RPMI7951 (cell line): ENCODE measurements at places on chromosomes 5 and 9.

DNA sequence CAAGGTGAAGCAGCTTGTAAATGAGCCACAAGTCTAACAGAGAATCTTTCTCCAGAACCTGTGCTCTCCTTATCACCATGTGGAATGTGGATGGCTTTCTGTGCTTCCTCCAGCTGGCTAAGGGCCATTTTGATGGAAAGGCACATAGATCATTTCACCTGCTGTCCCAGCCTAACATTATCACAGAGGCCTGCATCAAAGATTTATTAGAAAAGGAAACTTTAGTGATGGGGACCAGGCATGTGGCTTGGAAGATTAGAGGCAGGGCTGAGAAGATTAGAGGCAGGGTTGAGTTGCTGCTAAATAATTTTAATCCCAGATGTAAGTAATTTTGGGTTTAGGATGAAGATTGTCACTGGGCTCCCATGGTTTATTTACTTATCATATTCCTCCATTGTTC, 6.3 kb downstream of the SPEF2 start:
- no peak for DNase-seq

DNA sequence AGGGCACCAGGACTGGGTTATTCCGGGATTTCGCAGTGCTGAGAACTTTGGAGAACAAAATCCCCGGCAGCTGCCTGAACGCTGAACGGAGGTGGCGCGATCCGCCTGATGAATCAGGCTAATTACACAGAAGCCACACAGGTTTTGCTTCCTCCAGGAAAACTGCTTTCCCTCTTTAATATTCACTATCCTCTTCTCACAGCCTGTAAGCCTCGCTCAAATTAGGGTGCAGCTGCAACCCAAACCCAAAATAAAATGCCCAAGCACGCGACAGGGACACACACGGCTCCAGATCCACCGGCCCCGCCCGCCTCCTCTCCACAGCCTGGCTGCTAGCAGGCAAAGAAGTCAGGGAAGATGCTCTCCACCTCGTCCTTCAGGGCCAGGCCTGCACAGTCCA, 6.0 kb downstream of the SOHLH1 start:
- no peak for DNase-seq

- DNase-seq, result no peak
Measured at GRCh38 chr9:127905004-127905728, 5.8 kb upstream of the ST6GALNAC6 start.

DNA sequence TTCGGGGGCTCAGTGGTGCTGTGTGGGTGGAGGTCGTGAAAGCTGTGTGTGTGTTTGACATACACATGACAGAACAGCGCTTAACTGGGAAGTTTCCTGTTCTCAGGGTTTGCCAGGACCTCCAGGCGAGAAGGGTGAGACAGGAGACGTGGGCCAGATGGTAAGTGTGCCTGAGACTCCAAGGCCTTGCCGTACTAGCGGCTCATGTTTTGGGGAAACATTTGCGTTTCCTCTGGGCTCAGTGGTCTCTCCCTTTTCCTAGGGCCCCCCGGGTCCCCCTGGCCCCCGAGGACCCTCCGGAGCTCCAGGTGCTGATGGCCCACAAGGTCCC, 68.3 kb upstream of the FCN2 start:
- no peak for DNase-seq

DNA sequence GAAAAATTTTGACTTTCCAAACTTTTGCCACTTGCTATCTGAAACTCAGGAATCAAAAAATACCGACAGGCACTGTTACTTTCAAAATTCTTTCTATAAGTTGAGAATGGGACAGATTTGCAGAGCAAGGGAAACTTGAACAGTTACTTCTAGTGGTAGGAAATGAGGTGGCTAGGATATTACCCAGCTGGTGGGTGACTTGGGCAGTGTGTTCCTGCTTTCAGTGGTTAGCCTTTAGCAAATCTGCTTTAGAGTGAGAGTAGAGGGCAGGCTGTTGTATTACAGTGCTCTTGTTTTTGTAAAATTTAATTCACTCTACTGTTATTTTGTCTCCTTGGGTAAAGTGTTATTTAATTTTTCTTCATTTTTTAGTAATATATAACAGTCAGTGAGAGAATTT, 40.2 kb upstream of the ROPN1L start:
- DNase-seq, result no peak

- DNase-seq, result no peak
Measured at GRCh38 chr5:64685866-64686265, 4.4 kb upstream of the SHISAL2B start.

DNA sequence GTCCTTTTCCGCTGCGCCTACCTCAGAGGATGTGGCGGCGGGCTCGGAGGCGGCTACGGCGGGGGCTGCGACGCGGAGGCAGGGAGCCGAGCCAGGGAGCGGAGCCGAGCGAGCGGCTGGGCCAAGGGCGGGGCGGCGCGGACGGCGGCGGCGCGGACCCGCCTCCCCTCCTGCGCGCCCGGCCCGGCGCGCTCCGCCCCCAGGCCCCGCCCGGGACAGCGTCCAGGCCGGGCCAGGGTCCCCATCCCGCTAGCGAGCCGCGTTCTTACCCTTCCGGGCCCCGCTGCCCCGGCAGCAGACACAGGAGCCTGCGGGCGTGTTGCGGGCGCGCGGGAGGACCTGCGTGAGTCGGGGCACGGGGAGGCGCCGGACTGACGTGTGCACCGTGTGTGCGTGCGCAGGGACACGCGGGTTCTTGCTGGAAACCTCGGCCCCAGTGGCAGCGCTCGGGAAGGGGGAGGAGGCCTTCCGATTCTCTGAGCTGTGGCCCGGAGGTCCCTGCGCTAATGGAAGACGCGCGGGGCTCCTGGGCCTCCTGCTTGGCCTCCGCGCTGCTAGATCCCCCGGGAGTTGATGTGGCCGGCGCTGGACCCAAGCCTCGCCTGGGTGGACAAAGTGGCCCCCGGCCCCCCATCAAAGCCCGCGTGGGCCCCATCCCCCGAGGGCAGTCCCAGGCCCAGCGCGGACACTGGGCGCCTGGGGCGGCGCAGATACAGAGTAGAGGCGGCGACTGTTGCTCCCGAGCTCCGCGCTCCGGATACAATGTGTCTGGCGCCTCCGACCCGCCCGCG, at the start of gene VDAC1:
Gene VDAC1, minus strand, starts transcription at position 350 of the 791 bp plus-strand sequence. CDS start 11,963 bp downstream, outside the sequence.
- DNase-seq, result peak; percentile 88

DNA sequence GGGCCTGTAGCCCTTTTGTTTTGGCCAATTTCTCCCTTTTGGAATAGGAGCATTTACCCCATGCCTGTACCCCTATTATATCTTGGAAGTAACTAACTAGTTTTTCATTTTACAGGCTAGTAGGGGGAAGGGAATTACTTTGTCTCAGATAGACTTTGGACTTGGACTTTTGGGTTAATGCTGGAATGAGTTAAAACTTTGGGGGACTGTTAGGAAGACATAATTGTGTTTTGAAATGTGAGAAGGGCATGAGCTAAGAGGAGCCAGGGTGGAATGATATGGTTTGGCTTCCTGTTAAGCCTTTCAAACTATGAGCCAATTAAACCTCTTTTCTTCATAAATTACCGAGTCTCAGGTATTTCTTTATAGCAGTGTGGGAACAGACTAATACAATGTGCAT, 168.1 kb downstream of the FGF1 start:
- no peak for DNase-seq

DNA sequence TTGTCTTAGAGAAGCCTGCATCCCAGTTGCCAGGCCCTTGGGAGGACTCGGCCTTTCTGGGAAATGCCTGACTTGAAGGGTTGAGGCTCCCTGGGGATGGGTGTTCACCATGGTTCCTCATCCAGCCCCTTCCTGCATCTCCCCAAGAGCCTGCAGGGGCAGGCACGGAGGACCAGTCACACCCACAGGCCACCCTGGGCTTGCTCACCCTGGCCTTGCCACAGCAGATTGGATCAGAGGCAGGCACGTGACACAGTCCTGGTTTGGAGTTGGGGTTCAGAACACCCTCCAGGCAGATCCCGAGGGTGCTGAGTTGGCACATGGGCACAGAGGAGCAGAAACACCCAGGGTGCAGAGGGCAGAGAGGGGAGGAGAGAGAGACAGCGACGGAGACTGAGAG, 286.1 kb downstream of the PBX3 start:
- no peak for DNase-seq

DNA sequence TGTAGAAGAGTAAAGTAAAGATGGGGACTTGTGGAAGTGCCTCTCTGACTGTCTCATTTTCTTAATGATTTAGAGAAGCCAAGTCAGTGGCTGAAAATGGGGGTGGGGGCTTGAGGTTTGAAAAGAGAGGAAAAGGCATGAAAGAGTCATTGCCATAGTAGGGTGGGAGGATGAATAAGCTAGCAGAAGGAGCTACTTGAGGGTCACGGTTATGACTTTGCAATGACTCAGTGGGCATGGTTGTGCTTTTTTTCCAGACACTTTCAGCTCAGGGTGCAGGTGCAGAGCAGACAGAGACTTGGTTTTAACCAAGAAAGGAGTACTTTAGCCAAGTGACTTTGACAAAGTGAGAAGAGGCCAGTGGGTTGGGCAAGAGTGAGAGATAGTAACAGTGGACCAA, 117.8 kb downstream of the PTTG1 start:
- peak; percentile 67 for DNase-seq

DNA sequence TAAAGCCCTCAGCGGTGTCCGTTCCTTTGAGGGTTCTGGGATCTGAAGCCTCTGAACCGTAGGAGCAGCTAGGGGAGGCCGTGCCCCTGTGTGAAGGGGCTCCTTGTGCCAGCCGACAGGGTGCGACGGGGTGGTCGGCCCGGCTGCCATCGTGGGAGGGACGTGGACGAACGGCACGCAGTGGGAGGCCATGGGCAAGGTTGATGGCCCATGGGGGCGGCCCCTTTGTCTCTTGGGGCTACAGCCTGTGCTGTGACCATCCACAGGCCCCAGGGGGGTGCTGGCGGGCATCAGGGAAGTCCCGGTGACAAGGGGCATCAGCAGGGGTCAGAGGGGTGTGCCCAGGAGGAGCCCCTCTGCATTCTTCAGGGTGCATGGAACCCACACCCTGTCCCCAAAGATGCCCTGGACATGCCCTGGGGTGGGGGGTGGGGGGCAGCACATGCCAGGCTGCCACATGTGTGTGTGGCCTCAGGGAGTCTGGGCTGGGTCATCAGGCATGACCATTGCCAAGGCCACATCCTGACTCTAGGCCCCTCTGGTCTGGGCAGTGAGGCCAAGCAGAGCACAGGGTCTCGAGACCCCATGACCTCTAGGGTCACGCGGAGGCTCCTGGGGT, 49.6 kb upstream of the CACNA1B start:
- DNase-seq, result no peak

GRCh38 chr9:123678878-123679329, 251.0 kb downstream of the DENND1A start:
- no peak for DNase-seq

DNA sequence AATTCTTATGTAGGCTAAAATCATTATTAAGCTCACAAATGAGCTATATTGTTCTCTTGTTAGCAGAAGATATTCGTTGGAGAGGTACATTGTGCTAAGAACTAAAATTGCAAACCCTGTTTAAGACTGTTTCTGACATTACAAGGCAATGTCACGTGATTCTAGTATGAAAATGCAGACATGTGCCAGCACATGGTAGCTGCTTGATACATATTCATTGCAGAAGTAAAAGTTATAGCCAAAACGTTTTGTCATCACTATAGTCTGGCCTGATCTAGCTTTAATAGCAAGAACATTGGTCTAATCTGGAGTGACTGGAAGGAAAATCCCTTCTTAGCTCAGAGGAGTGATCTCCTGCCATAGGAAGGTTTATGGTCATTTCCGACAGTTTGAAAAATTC, 144.7 kb downstream of the CFAP90 start:
- no peak for DNase-seq

DNA sequence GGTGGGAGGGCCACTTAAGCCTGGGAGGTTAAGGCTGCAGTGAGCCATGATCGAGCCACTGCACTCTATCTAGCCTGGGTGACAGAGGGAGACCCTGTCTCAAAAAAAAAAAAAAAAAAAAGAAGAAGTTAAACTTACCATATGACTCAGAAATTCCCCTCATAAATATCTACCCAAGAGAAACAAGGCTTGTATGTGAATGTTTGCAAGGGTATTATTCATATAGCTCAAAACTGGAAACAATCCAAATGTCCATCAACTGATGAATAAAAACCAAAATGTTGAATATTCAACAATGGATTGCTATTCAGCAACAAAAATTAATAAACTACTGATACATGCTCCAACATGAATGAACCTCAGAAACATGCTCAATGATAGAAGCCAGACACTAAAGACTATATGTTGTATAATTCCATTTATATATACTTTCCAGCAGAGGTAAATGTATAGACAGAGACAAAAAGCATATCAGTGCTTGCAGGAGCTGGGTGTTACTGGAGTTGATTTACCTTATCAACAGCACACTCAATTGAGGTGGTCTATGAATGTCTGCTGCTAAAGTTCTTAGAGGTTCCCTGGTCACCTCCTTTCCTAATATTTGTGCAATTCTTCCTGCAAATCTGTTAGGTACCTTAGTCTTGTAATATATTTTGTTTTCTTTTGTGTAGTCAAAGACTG, 5.3 kb upstream of the SREK1 start:
- DNase-seq, result no peak
